CD4-positive, alpha-beta T cell treated with Interleukin-6 at 100 ng/mL for 8 hours (primary cell): ENCODE measurements at places on chromosomes 16 and 17.

DNA sequence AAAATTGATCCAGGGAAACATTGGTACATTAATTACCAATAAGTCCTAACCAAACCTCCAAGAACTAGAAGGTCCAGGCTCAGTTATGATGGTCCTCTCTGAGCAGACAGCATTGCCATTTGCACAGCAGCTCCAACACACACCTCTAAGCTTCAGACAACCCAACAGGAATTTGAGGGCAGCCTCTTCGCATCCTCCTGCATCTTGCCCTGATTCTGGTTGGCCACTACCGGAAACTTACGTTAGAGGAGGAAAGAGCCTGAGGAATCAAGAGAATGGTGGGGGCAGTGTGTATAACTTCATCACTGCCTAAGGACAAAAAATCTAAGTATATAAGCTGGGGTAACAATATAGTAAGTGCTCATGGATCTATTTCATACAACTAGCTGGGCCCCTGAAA lies 15.7 kb downstream of the FAM117A start:
- DNase-seq, result peak; percentile 51

DNA sequence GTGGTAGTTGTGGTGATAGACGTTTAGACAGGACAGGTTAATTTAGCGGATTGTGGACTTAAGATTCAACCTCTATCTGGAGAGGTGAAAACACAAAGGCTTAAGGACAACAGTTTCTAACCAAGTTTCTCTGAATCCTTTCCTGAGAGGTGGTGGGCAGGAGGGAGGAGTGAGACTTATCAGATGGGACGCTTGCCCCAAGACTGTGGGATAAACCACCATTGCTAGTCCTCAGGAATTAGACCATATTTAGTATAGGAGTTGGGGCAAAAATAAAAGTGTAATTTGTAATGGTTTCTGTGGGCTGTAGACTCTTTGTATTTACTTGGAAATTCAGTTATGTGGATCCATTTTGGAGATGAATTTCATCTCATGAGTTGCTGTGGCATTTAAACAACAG lies 6.6 kb downstream of the PDP2 start:
- no peak for DNase-seq

GRCh38 chr17:69945698-69946185 lies 129.3 kb upstream of the KCNJ16 start:
- no peak for DNase-seq

DNA sequence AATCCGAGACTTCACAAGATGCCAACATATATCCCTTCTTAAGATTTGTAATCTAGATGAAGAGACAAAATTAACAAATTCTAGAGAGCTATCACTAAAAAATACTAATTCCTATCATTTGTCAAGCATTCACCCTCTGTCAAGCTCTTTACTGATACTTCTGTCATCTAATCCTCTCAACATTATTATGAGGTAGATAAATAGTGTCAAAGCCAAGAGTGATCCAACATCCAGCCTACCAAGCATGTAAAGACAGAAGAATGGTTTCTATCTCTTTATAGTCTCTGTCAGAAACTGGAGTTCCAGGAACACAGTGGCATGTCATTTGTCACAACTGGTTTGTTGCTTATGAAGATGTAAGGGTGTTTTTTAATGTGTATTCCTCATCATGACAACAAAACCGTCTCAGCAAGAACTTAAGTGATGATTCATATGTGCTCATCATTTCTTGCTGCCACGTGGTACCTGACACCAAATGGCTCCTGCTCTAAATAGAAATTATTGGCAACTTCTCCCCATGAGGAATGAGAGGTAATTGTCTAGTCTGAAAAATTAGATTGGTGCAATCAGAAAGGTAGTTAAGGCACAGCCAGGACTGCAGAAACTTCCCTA lies 196.8 kb downstream of the TOX3 start:
- DNase-seq, result no peak

DNA sequence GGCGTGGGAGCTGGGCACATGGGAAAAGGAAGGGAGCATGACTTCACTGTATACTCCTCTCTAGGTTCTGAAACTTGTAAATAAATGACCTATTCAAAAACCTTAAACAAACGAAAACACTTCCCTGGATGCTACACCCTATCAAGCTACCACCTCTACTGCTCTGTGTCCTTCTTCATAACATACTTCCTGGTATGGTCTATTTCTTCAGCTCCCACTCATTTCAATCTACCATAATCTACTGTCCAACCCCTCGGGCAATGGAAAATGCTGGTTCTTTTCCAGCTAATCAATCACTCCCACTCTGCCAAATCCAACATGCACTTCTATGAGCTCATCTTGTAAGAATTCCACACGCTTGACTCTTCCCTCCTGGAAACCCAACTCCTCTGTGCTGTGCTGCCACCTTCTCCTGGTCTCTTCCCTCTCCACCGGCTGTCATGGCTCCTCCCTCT lies 42.4 kb downstream of the AMFR start:
- DNase-seq, result no peak

DNA sequence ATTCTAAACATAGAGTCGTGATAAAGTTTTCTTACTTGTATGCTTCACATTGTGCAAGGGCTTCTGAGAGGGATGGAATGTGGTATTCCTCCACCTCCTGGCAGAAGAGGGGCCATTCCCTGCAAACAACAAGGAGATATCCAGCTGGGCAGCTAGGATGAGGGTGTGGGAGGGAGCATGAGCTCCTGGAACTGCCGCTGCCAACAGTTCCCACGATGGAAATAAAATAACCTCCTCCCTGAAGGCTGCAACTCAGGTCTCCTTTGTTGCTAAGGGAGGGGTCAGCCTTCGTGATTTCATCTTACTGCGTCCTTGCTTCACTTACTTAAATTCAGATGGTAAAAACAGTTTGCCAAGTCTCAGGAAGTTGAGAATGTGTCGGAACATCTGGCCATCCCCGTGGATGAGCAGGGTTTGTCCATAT lies 15.6 kb downstream of the PLEKHG4 start:
- no peak for DNase-seq

DNA sequence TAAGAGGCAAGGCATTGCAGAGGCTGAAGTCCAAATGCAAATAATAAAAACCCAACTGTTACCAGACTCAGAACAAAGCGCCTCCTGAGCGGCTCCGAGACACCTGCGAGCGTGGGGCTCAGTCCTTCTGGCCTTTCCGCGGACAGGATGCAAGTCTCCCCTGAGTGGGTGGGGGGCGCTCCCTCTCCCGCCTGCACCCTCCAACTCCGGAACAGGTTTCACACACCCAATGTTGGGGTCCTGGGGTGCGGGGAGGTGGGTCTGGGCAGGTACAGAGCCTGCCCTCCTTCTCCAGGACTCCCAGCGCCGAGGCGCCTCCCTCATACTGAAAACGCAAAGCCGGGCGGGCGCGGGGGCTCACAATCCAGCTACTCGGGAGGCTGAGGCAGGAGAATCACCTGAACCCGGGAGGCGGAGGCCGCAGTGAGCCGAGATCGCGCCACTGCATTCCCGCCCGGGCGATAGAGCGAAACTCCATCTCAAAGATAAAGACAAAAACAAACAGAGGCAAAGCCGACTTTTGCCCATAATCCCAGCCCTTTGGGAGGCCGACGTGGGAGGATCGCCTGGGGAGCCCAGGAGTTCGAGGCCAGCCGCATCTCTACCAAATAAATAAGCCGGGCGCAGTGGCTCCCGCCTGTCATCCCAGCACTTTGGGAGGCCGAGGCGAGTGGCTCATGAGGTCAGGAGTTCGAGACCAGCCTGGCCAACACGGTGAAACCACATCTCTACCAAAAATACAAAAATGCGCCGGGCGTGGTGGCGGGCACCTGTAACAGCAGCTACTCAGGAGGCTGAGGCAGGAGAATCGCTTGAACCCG lies 893 bp downstream of the GINS2 start:
- DNase-seq, result no peak

DNA sequence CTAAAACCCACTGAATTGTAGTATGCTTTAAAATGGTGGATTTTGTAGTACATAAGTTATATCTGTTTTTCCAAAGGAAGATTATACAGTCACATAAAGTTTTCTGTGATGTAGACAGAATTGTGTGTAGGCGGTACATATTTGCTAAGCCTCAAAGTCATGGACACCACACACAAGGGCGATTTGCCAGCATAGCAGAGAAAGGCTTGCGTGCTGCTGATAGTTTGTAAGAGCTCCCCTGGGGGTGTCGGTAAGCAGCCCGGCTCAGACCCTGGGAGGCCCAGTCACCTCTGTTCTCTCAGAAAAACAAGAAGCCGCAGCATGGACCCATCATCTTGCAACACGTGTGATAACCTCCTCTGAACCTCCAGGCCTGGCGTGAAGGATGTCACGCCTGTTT lies 38.3 kb upstream of the AKTIP start:
- no peak for DNase-seq
